Activated CD4-positive, alpha-beta T cell treated with anti-CD3 and anti-CD28 coated beads, Interleukin-2, amount 50 U/mL, for 4 hours (primary cell): ENCODE measurements at places on chromosomes 4 and X.

DNA sequence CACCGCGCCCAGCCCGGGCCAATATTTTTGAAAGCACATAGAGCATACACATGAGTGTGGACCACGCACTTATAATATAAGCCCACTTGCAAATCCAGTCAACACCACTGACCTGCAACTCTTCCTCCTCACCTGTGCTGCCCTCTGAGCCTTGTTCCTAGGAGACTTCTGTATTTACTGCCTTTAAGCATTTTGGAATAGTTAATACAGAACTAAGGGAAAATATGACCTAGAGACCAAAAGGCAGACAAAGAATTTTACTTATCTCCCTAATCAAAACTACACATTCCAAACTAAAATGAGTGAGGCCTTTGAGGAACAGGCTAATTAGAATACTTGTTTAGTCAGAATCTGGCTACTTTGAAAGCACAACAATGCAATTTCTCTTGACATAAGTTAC lies 89.1 kb downstream of the RELL1 start:
- no peak for DNase-seq

DNA sequence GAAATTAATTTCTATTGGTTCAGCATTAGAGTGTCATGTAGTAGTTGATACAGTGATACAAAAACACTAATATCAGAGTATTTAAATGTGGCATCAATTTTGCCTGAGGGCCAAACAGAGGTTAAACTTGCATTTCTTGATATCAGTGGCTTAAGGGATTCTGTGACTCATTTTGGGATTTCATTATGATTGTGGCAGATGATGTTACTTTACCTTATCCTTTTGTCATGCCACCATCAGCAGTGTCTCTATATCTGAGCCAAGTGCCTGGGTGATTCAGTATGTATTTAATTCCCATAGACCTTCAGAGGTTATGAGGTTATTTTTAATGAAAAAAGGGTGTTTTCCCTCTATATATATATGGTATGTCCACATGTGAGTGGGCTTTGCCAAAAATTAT lies 582.9 kb downstream of the ADGRL3 start:
- DNase-seq = no peak

- no peak for DNase-seq
These were observed 22.8 kb downstream of the NDST4 start for GRCh38 chr4:115090483-115091075.

GRCh38 chr4:39609454-39609931 lies 29.2 kb downstream of the SMIM14 start:
- DNase-seq = no peak

DNA sequence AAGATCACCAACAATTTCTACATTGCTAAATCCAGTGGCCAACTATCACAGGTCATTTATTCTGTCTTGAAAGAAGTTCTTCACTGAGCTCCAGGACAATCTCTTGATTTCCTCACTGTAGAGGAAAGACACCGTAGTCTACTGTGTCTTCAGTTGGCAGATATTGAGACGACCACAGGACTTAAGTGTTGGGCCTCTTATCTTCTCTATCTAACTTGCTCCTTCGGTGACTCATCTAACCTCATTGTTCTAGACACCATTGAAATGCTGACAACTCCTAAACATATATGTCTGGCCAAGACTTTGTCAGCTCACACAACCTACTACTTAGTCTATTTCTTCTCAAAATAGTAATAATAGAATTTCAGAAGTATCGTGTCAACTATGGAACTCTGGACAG lies 425.8 kb downstream of the ARAP2 start:
- DNase-seq = no peak

GRCh38 chrX:140091125-140091886 lies 126.0 kb upstream of the CXorf66 start:
- peak; percentile 1 for DNase-seq

GRCh38 chr4:9988363-9988749 lies 32.9 kb downstream of the SLC2A9 start:
- no peak for DNase-seq

DNA sequence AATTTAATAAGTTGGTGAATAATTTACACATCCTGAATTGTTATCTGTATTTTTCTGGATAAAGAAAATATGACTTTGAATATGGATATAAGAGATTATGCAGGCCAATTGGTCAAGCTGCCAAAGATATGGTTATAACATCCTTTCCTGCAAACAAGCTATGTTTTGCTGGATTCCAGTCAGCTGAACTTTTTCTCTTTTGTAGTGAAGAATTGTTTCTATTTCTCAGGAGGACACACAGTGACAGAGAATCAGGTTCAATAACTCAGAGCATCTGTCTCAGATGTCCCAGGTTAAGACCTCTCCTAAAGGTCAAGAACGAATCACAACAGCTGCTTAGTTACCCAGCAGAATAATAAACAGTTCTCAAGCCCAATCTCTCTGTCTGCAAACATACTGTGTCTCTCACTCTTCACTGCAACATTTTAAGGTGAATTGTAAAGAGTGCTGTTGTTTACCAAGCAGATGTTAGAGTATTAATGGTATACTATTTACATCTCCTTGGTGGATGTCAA lies 189.5 kb upstream of the ANKRD50 start:
- no peak for DNase-seq

- DNase-seq = no peak
These were observed 1044.2 kb upstream of the FTHL17 start for GRCh38 chrX:32116047-32116446.

DNA sequence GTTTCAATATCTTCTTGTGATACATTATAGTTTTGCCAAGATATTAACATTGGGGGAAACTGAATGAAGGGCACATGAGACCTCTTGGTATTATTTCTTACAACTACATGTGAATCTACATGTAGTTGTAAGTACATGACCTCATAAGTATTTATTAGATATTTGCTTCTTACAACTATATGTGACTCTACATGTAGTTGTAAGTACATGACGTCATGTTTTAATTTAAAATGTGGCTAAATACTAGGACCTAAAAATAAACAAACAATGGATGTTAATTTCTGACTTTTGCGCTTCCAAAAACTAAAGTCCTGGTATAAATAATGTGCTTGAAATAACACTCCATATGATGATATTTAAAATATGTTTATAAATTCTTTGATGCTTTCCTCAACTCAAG lies 190.2 kb downstream of the CBLL2 start:
- DNase-seq = no peak

- no peak for DNase-seq
These were observed 411.3 kb upstream of the EMCN start for GRCh38 chr4:100929135-100929534.

DNA sequence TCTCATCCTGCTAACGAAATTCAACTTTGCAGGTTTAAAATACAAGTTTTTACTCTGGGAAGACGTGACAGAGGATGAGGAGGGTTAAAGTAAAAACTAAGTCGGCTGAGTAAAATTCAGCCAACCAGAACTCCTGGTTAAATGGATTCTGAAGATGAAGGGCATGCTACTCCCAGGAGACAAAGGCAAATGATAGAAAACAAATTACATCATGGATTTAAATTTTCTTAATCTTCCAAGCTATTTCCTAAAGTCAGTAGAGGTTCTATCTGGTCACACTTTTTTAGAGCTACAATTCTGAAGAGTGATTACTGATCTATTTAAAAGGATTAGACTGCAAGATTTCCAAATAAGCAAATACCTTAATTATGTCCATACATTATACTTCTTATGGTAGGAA lies 47.9 kb downstream of the ZNF827 start:
- DNase-seq = no peak

DNA sequence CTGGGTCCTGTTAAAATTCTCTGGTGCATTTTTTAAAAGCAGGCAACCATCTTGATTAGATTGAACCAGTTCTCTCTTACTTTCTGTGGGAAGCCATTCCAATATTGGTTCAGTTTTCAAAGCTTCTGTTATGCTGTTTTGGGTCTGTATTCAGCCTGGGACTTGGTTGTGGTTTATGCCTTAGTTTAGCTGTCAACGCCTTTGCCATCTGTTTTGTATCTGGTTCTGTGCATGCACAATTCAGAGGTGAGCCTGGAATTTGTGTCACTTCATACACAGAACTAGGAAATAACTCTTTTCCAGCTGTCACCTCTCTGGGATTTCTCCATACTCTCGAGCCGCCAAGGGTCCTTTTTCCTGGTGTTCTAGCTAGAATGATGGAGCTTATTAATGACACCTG lies 46.2 kb downstream of the STAP1 start:
- DNase-seq = no peak

- DNase-seq = no peak
These were observed 176.5 kb downstream of the QDPR start for GRCh38 chr4:17335371-17335770.

DNA sequence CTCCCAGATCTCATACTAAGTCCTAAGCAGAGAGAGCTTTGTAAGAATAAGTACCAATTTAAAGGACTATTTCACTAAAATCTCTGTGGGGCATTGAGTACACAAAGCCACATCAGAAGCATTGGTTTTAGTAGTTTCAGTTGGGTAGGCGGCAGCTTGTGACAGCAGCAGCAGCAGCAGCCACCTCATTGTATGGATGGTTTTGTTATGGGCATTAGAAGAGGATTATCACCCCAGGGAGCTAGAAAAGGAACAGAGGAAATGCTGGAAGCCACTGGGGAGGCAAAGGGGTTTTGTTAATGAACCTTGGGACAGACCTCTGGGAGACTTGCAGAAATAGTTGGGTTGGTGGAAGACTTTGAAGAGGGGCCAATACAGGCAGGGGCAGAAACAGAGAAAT lies 93.9 kb upstream of the FRMPD3 start:
- no peak for DNase-seq

- DNase-seq = no peak
These were observed 213.4 kb downstream of the SPCS3 start for GRCh38 chr4:176533159-176533558.

DNA sequence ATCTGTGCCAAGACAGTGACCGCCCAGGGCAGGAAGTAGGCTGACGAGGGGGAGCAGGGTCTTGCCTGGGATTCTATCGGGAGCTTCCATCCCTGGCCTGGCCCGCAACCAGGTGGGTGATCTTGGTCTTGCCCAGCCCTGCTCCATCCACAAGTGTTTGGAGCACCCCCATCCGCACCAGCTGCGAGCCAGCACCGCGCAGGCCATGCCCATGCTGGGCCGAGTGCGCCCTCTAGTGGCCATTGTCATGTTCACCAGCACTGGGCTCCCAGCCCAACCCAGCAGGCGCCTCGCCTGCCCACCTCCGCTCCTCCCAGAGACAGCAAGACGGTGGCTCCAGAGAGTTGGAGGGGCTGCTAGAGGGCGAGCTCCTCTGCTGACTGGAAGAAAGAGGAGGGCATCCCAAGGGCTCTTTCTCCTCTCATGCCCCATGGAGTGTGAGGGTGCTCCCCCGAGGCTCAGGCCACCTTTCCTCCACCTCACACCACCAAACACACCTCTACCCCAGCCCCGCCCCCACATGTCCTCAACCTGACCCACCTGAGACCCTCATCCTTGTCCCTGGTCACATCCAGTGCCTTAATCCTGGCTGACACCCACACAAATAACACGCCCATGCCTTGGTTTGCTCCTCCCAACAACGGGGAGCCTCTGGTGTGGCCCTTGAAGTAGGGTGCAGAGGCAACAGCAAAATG lies 9.8 kb upstream of the ATP2B3 start:
- DNase-seq = peak; percentile 79

DNA sequence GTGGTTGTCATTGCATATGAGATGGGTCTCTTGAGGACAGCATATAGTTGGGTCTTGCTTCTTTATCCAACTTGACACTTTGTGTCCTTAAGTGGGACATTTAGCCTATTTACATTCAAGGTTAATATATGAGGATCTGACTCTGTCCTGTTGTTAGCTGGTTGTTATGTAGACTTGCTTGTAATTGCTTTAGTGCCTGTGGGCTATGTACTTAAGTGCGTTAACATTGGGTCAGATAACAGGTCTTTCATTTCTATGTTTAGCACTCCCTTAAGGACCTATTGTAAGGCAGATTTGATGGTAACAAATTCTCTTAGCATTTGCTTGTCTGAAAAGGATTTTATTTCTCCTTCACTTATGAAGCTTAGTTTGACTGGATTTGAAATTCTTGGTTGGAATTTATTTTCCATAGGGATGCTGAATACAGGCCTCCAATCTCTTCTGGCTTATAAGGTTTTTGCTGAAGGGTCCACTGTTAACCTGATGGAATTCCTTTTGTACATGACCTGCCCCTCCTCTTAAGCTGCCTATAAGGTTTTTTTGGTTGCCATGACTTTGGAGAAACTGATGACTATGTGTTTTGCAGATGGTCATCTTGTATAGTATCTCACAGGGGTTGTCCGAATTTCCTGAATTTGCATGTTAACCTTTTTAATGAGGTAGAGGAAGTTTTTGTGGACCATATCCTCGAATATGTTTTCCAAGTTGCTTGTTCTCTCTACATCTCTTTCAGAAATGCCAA lies 162.0 kb downstream of the NKX6-1 start:
- DNase-seq = no peak

DNA sequence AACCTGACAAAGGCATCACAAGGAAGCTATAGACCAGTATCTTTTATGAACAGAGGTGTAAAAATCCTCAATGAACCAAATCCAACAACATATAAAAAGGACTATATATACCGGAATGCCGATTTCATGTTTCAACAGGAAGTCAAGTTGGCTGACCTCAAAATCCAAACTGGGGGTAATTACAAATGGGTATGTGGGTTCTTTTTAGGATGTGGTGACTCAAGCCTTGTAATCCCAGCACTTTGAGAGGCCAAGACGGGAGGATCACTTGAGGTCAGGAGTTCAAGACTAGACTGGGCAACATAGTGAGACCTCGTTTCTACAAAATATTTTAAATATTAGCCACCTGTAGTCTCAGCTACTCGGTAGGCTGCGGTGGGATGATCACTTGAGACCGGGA lies 10.4 kb downstream of the PRSS48 start:
- no peak for DNase-seq

DNA sequence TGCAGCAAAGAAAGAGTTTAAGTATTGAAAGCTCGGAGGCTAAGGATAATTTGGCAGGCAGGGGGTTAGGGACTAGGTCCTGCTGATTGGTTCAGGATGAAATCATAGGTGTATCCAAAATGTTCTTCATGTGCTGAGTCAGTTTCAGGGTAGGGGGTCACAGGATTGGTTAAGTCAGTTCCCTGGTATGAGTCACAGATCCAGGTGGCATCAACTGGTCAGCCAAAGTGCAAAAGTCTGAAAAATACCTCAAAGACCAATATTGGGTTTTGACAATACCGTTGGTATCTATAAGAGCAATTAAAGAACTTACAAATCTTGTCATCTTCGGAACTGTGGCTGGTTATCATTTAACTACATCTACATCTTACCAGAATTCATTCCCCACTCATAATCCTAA lies 25.6 kb upstream of the PRDM8 start:
- DNase-seq = no peak

- DNase-seq = no peak
These were observed 138.8 kb upstream of the VCX start for GRCh38 chrX:7704205-7704604.

DNA sequence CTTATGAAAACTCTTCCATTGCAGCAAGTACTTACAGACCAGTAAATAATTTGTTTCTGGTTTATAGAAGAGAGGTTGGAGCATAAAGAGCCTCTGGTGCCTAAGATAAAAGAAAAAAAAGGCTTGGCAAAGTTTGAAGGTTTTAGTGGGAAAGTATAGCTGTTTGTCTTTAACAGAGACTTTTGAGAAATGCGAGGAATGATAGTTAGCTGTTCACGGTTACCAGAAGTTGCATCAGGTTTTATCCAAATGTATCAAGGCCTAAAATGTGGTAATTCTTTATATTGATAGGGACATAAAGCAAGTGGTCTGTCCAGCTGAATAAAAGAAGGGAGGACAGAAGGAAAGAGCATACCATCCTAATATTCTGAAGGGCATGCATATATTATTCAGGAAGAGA lies 29.3 kb downstream of the RAP1GDS1 start:
- no peak for DNase-seq

GRCh38 chr4:156313497-156313896 lies 359.8 kb upstream of the CTSO start:
- no peak for DNase-seq

GRCh38 chr4:169341490-169341889 lies 70.7 kb upstream of the SH3RF1 start:
- DNase-seq = no peak

- DNase-seq = no peak
These were observed 43.2 kb downstream of the SLC9A6 start for GRCh38 chrX:136028383-136028984.
